Stimulated activated CD8-positive, alpha-beta memory T cell treated with anti-CD3 and anti-CD28 coated beads, Interleukin-2, amount 100 ng/mL, for 1 hour (primary cell): ENCODE measurements at places on chromosomes 16 and 17.

DNA sequence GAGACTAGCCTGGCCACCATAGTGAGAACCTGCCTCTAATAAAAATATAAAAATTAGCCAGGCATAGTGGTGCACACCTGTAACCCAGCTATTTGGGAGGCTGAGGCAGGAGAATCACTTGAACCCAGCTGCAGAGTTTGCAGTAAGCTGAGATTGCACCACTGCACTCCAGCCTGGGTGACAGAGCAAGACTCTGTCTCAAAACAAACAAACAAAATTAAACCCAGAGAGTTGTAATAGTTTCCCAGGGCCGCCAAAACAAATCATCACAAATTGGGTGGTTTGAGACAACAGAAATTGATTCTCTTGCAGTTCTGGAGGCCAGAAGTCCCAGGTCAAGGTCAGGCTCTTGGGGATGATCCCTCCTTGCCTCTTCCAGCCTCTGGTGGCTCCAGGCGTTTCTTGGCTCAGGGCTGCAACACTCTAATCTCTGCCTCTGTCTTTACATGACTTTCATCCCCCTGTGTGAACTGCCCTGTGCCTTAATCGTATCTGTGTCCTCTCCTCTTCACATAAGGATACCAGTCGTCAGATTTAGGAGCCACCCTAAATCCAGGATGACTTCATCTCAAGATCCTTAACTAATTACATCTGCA lies 100.3 kb upstream of the NOL11 start:
- no peak for DNase-seq

DNA sequence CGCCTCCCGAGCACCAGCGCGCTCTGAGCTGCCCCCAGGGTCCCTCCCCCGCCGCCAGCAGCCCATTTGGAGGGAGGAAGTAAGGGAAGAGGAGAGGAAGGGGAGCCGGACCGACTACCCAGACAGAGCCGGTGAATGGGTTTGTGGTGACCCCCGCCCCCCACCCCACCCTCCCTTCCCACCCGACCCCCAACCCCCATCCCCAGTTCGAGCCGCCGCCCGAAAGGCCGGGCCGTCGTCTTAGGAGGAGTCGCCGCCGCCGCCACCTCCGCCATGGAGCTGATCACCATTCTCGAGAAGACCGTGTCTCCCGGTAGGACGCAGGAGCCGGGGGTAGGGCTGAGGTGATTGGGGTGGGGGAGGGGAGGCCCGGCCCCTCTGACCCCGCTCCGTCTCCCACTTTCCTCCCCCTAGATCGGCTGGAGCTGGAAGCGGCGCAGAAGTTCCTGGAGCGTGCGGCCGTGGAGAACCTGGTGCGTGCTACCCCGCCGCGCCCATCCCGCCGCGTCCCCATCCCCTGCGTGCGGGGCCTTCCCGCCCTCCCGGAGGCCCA lies 329 bp downstream of the KPNB1 start:
- DNase-seq = no peak

DNA sequence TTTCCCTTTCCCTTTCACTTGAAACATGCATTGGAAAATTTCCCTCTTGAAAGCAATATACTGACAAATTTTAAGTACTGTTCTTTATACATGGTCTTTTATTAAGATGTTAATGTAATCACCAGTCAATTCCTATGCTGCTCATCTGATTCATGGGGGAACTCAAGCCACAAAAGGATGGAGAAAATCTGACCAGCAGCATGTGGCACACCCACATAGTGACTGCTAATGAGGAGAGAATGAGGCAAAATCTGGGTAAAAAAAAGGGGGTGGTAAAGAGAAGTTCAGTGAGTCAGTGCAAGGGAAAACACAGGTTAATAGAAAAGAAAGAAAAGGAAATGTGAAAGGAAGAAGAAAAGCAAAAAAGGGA lies 11.3 kb downstream of the RFFL start:
- DNase-seq = no peak

- DNase-seq = no peak
Measured at GRCh38 chr16:12740986-12741610, 62.6 kb downstream of the CPPED1 start.

- no peak for DNase-seq
Measured at GRCh38 chr17:76268015-76268749, 3.0 kb downstream of the UBALD2 start.

- DNase-seq = no peak
Measured at GRCh38 chr17:3695723-3696411, at the start of gene P2RX5. TSS of gene P2RX5 (minus strand) at chr17:3696155. CDS start at chr17:3696005, 150 bp downstream.

- no peak for DNase-seq
Measured at GRCh38 chr17:27896701-27897100, 3.5 kb upstream of the LYRM9 start.

DNA sequence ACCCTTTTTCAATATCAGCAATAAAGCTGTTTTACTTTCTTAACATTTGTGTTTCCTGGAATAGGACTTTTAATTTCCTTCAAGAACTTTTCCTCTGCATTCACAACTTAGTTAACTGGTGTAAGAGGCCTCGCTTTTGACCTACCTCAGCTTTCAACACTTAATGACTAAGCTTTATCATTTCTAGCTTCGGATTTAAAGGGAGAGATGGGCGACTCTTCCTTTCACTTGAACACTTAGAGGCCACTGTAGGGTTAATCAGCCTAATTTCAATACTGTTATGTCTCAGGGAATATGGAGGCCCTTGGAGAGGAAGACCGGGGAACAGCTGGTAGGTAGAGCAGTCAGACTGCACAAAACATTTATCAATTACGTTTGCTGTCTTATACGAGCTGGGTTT lies 4.7 kb downstream of the SYNRG start:
- DNase-seq = no peak

DNA sequence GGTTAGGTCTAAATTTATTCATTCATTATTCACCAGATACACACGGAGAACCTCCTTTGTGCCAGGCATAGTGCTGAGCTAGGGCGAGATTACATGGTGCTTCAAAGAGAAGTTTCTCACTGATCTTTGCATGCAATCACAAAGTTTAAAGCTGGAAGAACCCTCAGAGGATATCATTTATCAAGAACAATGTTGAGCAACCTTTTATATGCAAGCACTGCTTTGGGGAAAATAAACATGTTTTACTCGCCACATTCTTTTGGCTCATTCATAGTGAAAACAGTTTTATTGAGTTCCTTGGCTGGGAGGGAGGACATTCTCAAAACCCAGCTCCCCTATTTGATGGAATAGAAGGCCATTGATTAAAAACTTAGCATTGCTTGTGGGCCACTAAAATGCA lies 49.8 kb upstream of the XYLT1 start:
- DNase-seq = no peak

DNA sequence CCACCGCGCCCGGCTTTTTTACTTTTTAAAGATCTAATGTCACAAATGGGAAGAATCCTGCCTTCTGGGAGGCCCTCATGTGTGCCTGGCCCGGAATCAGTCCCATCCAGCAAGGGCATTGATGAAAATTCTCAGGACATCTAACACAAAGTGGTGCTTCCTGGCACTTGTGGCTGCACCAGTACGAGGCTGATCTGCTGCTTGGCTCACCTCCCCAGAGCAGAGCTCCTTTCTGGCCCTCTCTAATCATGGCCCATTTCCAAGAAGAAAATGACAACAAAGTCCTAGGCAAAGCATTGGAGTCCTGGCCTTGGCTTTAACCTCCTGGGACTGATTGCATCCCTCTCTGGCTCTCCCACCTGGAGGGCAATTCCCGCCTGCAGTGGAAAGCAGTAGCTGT lies 50.7 kb upstream of the SIAH1 start:
- no peak for DNase-seq

DNA sequence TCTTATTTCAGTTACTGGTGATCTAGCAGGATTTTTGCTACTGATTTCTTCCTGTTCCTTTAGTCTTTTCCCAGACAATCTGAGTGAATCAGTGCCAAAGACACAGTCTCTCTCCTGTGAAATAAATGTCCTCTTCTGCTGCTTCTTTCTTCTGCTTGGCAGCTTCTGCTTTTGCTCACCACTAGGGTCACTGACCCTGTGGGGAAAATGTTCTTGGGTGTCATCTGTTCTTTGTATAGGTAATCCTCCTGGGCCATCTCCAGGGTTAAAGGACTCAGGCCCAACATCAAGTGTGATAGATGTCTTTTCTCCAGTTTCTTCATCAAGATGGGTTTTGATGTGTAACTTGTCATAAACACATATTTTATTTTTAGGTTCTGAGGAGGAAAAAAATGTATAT lies 5.2 kb downstream of the PALB2 start:
- DNase-seq = no peak

GRCh38 chr16:87821376-87822107 lies 47.8 kb downstream of the SLC7A5 start:
- DNase-seq = no peak

DNA sequence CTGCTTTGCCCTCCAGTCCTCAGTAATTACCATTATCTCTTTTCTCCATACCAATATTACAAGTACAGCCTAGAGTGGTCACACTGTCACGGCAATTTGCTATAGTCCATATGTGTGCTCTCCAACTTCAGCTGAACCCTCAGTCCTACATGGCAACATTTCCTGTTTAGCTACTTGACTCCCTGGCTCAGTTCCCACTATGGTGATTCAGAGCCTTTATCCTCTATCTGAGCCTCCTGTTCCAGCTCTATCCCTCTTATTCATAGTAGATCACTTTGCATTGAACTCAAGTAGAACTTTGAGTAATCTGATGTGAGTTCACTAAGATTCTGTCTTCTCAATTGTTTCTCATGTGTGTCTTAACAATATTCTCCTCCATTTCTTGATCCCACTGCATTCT lies 43.7 kb upstream of the GOSR1 start:
- DNase-seq = no peak

- no peak for DNase-seq
Measured at GRCh38 chr17:74481621-74482020, 15.2 kb downstream of the CD300A start.

DNA sequence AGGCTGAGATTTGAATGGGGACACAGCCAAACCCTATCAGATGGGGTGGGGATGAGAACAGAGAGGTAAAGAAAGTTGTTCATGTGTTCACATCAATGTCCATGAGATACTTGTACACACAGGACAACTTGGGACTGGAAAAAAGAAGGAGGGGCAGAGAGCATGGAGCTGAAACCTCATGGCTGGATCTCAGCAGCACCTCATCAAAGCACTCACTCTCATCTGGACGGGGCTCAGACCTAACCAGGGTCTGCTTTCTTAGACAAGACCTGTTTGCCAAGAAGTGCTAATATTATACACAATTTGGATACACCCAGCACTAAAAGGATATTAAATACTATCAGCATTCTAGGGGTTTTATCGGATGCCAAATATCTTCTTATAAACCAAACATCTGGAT lies 399.8 kb downstream of the SLC39A11 start:
- no peak for DNase-seq

DNA sequence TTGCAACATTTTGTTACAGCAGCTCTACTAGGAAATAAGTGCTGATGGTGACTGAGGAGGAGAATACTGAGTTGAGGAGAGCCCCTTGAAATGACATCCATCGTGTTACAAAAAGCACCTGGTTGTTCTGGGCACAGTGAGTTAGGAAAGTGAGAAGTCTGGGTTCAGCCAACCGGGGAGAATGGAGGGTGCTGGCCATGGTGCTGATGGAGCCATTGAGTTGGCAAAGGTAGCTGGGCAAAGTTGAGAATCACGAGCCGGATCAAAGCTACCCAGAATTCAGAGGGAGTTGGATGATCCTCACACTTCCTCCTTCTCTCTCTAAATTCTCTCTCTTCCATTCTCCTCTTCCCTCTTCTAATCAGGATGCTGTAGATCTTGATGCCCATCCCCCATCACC lies 35.0 kb upstream of the ASIC2 start:
- no peak for DNase-seq

DNA sequence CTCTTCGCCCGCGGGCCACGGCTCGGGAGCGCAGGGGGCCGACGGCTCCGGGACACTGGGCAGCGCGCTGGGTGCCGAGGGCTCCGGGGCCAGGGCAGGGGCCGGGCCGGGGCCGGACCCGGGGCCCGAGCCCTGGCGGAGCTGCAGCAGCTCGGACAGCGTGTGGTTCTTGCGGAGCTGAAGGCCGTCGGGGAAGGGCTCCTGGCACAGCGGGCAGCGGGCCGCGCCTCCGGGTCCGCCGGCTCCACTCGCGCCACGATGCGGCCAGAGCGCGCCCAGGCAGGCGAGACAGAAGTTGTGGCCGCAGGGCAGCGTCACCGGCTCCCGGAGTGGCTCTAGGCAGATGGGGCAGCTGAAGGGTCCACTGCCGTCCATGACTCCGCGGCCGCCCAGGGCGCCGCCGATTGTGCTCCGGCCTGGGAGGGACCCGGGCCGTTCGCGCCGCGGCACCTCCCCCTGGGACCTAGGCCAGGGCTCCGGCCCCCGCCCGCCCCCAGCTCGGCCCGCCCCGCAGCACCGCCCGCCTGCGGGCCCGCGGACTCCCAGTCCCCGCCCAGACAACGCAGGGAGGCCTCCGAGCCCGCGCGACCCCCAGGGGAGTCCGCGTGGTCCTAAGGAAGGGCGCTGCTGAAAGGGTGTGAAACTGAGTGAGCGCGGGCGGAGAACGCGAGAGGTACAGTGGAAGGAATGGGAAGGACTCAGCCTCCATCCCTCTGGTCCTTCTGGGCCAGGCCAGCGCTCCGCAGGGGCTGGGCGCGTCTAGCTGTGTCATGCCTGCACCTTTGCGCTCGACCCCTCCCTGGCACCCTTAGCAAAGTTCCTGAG lies at the start of gene TRIM47:
Gene TRIM47, minus strand, starts transcription at position 408 of the 825 bp plus-strand sequence. Its CDS starts 33 bp downstream, at position 375.
- no peak for DNase-seq

- no peak for DNase-seq
Measured at GRCh38 chr17:56130631-56131030, 22.6 kb upstream of the ANKFN1 start.

GRCh38 chr17:69949496-69949895 lies 125.5 kb upstream of the KCNJ16 start:
- DNase-seq = no peak

GRCh38 chr16:75288596-75289120 lies 37.2 kb upstream of the BCAR1 start:
- peak; percentile 15 for DNase-seq
